ENCODE measurements at places on chromosomes 4 and X.

- no peak for DNase-seq
Measured at GRCh38 chr4:8394061-8394519, 46.4 kb downstream of the ACOX3 start.

DNA sequence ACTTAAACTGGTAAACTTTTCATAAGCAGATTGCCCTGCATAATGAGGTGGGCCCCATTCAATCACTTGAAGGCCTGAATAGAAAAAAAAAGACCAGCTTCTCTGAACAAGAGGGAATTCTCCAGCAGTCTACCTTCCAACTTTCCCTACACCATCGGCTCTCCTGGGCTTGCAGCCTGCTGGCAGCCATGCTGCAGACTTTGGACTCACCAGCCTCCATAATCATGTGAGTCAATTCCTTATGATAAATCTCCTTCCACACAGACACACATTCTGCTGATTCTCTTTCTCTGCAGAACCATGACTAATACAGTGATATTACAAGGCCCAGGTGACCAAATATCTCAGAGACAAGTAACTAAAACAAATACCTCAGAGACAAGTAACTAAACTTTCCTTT, 113.8 kb upstream of the WDR17 start:
- DNase-seq, result no peak

GRCh38 chr4:47334652-47335051, 128.8 kb downstream of the COMMD8 start:
- DNase-seq, result no peak

- no peak for DNase-seq
Measured at GRCh38 chrX:125205918-125206665, 113.6 kb upstream of the TEX13C start.

- DNase-seq, result no peak
Measured at GRCh38 chr4:79831119-79831528, 241.9 kb downstream of the ANTXR2 start.
